ENCODE measurements at places on chromosomes 2 and 18.

DNA sequence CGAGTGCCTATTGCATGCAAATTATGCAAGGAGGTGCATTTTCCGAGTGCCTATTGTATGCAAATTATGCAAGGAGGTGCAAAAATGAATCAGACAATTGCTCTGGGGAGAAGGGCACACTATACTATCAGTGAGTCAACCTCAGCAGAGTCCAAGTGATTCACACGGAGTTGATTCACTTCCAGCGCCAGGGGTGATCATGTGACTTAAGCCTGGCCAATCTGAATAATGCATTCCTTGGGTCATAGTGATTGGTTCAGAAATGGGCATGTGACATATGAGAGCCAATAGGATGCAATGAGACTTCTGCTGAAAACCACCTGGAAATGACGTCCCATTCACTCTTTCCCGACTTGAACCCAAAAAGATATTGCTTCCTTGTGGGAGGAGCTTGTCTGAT, 152.2 kb downstream of the DAW1 start:
- no peak for DNase-seq

GRCh38 chr2:234771980-234772732, 179.7 kb upstream of the SH3BP4 start:
- DNase-seq, result no peak

DNA sequence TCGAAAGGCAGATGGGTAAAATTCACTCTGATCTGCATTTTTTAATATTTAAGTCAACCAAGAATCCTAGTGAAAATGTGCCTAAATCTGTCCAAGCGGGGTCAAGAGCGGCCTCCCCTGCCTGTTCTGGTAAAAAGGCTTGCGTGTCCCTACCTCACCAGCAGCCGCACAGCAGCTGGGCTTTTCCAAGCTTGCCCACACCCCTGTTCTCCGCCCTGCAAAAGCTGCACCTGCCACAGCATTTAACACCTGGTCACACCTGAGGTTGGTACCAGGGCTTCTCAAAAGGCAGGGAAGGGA, 25.8 kb upstream of the TMEM182 start:
- no peak for DNase-seq

GRCh38 chr2:136378712-136379595, 261.0 kb upstream of the CXCR4 start:
- DNase-seq, result peak; percentile 13

GRCh38 chr2:114688241-114688640, 245.8 kb downstream of the DPP10 start:
- no peak for DNase-seq

DNA sequence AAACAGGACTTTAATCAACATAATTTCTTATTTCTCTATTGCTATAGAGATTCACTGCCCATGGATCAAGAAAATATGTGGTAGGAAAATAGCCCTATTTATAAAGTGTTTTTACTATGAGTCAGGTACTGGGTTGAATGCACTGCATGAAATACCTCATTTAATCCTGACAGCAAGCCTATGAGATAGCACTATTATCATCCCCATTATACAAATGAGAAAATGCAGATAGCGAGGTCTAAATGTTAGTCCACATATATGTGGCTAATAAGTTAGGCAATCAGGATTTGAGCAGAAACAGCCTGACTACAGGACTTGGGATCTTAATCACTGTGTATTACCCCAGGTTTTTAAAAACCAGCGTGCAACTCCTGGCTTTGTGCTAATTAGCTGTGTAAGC, 8.5 kb upstream of the LYPD1 start:
- DNase-seq, result no peak

DNA sequence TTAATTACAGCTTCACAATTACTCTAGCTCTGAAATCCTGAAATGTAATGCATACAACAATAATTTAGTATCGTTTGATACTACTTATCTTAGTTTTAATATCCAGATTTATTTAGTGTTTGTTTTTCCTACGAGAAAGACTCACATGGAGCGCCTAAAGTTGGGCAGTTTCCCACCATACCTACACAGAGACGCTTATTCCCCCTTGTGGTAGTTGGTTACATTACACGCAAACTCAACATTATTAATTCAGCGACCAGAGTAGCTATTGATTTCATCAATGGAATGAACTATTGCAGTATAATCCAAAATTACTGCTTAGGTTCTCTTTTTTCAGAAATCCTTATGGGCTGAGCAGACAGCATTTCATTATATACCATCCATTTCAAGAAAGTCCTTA, 164.0 kb upstream of the REG3G start:
- DNase-seq, result no peak

DNA sequence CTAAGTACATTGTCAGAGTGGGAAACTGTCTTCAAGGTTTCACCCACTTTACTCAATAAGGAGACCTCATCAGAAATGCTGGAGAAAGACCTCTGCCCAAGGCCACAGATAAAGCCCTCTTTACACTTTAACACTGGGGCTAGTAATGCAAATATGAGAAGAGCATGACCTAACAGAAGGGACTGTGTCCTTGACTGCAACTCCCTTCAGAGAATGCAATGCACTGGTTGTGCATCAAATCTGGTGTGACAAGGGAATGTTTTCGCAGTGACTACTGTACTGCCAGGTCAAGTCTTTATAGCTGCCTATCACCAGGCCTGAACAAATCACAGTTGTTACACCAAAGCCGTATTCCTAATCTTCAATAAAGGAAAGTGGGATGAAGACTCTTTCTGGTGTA, 28.6 kb downstream of the CDH19 start:
- DNase-seq, result no peak

- no peak for DNase-seq
Measured at GRCh38 chr18:33034945-33035344, 262.1 kb upstream of the KLHL14 start.

DNA sequence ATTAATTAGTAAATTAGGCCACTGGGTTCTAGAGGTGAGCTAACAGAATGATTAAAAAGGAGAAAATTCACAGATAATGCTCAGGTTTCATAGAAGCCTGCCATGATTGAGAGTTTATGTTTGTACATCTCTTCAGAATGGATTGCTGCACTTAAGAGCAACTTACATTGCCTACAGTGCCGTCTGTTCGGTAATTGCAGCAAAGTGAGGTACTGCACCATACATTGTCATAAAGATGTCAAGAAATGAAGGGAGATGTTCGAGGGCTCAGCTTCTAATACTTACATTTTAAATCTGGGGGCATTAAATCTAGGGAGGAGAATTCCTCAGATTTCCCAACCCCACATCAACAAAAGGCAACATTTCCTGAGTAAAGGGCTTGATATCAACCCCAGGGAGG, 976.2 kb upstream of the FANCL start:
- DNase-seq, result no peak

DNA sequence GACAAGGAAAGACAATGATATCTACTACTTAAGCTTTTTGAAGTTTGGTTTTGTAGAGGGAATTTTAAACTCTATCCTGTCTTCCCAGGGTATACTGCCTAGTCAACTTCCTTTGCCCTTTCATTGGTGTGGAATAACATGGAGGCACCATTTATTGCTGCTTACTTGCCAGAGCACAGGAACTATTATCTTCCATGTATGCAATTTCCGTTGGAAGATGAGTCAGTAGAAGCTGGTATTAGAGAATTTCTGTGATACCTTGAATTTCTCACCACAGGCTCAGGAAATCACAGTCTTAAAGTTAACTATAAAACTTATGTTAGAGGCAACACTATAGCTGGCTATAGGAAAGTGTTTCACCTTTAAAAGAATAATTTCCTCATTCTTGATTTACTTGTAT, 40.9 kb upstream of the RGPD4 start:
- DNase-seq, result no peak

All from hematopoietic multipotent progenitor cell treated with erythropoietin and hydrocortisone succinate and interleukin-3 and kit ligand, for 15 days (in vitro differentiated cells).